ENCODE measurements at places on chromosomes 3 and 15.

DNA sequence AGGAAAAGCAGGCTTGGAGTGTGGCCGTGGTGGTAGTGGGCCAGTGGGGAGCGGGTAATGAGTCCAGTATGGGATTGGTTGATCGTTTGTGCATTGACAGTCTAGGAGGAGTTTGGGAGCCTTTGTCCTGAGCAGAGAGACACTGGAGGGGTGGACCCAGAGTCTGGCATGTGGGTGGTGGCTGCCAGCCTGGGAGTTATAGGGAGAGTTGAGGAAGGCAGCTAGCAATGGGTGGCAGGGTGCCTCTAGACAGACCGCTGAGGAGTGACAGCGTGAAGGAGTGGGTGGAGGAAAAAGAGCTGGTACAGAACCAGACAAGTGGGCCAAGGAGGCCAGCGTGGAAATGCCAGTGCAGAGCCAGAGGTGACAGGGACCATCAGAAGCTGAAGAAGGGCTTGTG is 1.9 kb upstream of the CCK start:
- DNase-seq, result no peak

DNA sequence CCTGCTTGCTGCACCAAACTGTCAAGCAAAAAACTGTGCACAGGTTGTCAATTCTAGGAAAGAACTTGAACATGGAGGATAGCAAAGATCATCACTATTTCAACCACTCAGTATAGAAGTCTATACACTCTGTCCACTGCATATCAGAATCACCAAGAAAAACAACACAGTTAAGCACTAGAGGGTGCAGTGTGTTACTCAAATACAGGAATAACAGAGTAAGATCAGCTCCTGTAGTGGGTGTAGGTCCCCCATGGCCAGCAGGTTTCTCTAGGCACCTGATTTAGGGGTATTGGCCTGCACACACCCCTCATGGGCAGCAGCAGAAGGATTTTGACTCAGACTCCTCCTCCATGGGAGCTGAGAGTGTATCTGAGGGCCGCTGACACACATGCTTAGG is 464.1 kb downstream of the EPHA6 start:
- DNase-seq, result no peak

GRCh38 chr3:100419406-100419805 is 18.1 kb downstream of the LNP1 start:
- DNase-seq, result peak; percentile 46

DNA sequence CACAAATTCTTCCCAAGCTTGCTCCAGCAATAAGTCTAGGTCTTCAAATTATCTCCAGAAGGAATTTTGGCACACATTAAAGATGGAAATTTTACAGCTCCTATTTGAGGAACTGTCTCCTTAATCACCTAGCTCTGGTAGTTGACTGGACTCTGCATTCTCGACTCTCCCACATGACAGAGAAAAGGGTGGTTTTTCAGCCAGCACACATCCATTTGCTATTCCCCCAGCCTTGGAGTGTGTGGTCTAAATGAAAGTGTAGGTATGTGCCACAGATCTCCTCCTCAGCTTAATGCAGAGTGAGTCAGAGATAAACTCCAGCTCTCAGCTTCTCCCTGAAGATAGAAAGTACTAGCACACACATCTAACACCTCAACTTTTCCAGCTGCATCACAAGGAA is 62.2 kb upstream of the ALCAM start:
- DNase-seq, result no peak

DNA sequence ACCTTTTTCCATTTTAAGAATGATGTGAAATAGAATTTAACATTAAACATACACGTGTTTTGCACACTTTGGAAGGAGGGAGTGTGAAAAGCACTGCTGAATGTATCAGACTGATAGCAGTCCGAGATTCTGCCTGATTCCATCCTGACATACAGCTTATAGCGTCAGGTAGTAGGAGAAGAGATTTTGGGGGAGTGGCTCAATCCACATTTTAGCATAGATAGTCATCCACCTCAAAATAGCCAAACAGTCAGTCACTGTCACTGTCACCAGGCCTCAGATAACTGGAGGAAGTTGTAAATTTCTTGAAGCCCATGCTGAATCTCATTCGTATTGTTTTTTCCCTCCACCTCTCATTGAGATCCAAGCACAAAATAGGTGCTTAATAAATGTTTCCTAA is 35.4 kb upstream of the ARHGEF26 start:
- no peak for DNase-seq

GRCh38 chr3:39384665-39385000 is 1.5 kb downstream of the SLC25A38 start:
- no peak for DNase-seq

DNA sequence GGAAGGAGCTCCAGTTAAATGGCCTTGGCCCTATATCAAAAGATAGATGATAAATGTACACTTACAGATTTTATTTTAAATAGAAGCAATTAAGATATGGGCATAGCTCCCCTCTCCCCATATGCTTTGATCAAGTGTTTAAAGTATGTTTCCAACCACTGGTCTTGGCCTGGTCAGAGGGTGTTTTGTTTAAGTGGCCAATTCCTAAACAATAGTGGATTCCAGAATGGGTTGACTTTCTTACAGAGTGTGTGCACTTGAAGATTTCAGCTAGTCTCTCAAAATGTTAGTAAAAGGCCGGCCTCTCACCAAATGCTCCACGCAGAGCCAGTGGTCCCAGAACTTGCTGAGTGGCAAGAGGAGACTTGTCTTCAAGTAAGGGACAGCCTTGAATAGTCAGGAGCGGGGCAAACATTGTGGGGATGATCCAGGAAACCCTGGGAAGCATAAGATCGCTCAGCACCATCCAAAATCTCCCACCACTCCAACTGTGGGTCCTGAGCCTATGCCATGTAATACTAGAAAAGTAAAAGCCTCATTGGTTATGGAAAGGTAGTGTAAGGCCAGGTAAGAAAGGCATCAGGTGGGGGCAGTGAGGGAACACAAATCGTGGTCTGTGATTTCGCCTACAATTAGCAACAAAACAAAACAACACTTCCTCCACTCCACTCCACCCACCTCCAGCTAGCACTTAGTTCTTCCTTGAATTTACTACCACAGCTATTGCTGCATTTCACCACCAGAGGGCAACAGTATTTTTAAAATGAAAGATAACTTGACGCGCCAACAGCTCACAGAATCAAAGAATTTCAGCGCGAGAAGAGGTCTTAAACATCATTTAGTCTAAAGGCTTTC is 4.8 kb downstream of the RARRES1 start:
- DNase-seq, result peak; percentile 85

DNA sequence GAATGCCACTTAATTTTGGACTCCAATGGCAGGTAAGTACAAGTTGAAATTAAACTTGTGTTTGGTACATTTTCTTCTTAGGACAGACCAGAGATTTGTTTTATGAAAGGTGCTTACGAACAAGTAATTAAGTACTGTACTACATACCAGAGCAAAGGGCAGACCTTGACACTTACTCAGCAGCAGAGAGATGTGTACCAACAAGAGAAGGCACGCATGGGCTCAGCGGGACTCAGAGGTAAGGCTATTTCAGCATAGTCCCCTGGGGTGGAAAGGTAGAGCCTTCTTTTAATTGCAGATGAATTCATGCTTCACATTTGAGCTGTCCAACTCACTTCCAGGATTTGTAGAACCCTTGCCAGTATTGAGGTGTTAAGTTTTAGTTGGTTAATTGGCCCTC is 51.4 kb downstream of the ASTE1 start:
- DNase-seq, result no peak

GRCh38 chr3:169091196-169091823 is 572.2 kb downstream of the MECOM start:
- no peak for DNase-seq

- DNase-seq, result peak; percentile 81
These were observed 11.2 kb downstream of the TNFSF10 start for GRCh38 chr3:172511783-172512762.

GRCh38 chr3:190684776-190685175 is 170.9 kb downstream of the IL1RAP start:
- no peak for DNase-seq

GRCh38 chr15:68272721-68273271 is 4.7 kb upstream of the FEM1B start:
- DNase-seq, result no peak

- DNase-seq, result no peak
These were observed 38.5 kb downstream of the C2CD4A start for GRCh38 chr15:62105266-62105665.

Measured in hematopoietic multipotent progenitor cell (in vitro differentiated cells).